Renal pelvis (tissue), 12 donors: ENCODE measurements at places on chromosomes 4 and X. TPM values are rescaled to one million over a fixed set of nuclear protein-coding genes. Genes with fewer than 3 reads are reported as not detected.

Gene CXCL11
- polyA plus RNA-seq, result 0.33 TPM

Gene MAP3K15
- polyA plus RNA-seq, result 5.1 TPM

Gene PCDH7
- 19.2 TPM for polyA plus RNA-seq

Gene HSD17B13
- polyA plus RNA-seq, result 0.48 TPM

Gene RAB9B
- polyA plus RNA-seq, result 2.6 TPM

Gene MTNR1A
- 1.5 TPM for polyA plus RNA-seq

Gene TMEM128
- polyA plus RNA-seq, result 42.4 TPM

Gene NAP1L5
- 11.1 TPM for polyA plus RNA-seq

Gene ARHGAP6
- polyA plus RNA-seq, result 14.8 TPM

Gene AMER1
- 8.0 TPM for polyA plus RNA-seq

- no peak for DNase-seq
These were observed 29.5 kb upstream of the FGFR3 start for GRCh38 chr4:1763550-1764080.

GRCh38 chr4:166293556-166293955 lies 420.5 kb downstream of the TLL1 start:
- DNase-seq, result no peak

GRCh38 chrX:153776120-153776599 lies 4.7 kb upstream of the SRPK3 start:
- no peak for DNase-seq

GRCh38 chrX:103941201-103941975 lies 21.0 kb upstream of the TMSB15B start:
- no peak for DNase-seq

GRCh38 chr4:67122029-67122428 lies 423.3 kb downstream of the CENPC start:
- DNase-seq, result peak; percentile 16

DNA sequence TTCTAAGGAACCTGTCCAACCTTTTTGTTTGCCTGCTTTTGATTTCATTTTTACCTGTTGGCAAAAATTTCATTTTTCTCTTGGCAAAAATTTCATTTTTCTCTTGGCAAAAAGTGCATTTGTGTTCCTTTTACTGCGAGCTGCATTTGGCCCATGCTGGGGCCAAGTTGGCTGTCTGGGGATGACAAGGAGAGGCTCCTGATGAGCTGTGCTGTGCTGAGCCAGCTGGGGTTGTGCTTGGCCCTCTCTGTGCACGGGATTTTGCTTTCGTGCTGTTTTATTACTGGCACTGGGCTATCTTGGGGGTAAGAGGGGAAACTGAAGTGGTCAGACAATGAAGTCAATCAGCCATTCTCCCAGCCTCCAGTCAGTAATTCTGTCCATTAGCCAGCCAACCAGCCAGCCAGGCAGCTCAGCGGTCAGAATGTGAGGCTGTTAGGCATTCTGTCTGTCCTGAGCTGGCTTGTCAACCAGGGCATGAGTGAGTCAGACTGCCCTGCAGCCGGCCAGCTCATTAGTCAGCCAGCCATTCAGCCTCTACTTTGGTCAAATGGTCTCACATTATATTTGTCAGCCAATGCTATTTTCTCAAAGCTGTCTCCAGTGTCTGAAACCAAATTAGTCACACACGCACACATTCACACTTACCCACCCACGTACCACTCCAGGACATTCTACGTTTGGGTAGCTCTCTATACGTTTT lies 56.9 kb upstream of the PRPS1 start:
- no peak for DNase-seq

- no peak for DNase-seq
These were observed 45.1 kb downstream of the DTHD1 start for GRCh38 chr4:36326476-36327029.

DNA sequence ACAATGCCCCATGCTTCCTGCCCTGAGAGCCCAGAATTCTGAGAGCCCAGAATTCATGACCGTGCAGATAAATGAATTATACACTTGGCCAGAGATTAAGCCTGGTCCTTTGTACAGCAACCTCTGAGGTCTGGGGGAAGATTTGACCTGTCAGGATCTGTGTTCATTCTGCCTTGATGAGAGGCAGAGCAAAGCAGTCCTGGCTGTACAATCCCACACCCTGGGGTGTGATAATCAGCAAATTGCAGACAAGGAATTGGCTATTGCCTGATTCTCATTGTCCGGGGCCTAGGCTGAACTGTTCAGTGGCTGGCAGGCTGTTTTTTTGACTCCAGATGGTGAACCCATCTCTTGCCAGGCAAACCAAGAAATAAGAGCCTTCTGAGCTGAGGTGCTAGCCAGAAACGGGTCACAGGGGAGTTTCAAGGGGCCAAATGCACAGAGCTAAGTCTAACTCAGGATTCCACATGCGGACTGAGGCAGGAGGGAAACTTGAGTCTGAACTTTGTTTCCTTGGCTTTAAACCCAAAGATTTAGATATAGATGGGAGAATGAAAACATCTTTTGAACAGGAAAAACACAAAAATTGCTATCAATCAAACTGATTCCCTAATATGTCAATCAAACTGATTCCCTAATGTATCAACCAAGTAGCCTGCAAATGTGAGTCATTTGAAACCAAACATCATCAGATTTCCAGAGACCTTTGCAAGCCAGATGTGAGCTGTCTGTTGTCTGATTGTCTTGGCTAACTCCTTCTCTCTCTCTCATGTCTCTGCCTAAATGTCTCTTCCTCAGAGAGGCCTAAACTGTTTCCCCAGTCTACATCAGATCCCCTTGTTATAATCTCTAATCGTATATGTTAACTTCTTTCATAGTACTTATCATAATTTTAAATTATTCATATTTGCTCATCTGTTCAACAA lies 159.3 kb downstream of the ATG4A start:
- no peak for DNase-seq

DNA sequence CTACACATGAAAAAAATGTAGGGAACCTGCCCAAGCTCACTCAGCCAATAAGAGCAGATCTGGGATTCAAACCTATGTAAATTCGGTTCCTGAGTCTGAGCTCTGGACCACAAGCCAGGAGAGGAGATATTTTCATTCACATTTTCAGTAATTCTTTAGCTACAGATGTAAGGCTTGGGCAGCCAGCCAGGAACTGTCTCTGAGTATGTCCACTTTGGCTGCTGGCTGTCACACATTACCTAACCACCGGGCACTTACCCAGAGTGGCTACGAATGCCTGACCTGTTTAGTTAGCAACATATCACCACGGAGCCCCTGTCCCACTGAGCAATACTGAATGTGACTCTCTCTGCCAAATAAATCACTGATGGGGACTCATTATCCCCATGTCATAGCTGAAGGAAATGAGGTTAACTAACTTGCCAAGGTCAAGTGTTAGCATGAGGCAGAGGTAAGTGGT lies 15.3 kb downstream of the USP46 start:
- DNase-seq, result no peak

DNA sequence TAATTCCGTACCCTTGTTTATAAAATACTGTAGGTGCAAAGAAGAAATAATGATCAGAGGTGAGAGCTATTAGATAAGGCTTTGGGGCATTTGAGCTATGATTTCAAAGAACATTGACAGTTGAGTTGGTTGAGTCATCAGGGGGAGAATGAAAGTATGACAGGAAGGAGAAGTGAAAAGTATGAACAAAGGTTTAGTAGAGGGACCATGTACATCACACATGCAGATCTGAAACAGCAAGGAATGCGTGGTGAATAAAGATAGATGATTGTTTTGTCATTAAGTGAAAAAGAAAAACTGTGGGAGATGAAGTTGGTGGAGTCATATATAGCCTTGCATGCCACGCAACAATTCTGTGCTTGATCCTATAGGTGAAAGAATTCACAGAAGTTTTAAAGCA lies 163.1 kb downstream of the ARAP2 start:
- no peak for DNase-seq

DNA sequence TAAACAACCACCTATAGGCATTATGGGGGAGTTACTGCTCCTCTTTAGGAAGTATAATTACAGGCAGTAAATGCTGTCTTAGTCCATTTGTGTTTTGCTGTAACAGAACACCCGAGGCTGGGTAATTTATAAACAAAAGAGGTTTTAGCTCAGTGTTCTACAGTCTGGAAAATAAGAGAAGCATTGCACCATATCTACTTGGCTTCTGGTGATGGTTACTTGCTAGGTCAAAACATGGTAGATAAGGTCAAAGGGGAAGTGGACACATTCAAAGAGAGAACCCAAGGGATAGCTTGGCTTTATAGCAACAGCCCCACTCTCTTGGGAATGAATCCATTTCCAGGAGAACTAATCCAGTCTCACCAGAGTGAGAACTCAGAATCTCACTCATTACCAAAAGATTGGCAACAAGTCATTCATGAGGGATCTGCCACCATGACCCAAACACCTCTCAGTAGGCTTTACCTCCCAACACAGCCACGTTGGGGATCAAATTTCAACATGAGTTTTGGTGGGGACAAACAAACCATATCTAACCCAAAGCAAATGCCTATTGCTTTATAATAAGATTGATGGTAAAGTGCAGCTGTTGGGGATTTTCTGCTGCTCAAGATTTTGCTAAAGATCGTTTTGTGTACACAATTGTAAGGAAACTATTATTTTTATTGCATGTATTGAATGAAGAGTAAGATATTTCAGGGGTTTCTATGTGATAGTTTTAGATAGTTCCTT lies 32.6 kb downstream of the STAG2 start:
- DNase-seq, result no peak

GRCh38 chr4:149605601-149606378 lies 209.9 kb downstream of the IQCM start:
- DNase-seq, result no peak

- DNase-seq, result no peak
These were observed 17.5 kb downstream of the MTMR8 start for GRCh38 chrX:64377753-64378152.

GRCh38 chr4:89196745-89197144 lies 85.4 kb downstream of the TIGD2 start:
- DNase-seq, result no peak

GRCh38 chrX:82087699-82088098 lies 885.8 kb downstream of the SH3BGRL start:
- DNase-seq, result no peak

- DNase-seq, result peak; percentile 44
These were observed 1.3 kb downstream of the PCDH7 start for GRCh38 chr4:30721185-30722091.

DNA sequence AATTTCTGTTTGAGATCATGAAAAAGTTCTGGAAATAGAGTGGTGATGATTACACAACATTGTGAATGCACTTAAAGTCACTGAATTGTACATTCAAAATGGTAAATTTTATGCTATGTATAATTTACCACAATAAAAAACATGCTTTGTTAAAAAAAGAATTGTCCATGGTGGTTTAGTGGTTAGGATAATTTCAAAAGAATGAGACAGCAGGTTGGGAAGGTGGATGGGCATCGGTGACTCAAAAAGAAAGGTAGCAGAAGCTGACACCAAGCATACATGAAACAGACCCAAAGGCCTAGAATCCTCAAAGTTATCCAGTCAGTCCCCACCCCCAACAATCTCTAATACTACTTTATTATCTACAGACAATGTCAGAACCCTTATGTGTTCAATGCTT lies 91.1 kb downstream of the MSN start:
- no peak for DNase-seq

DNA sequence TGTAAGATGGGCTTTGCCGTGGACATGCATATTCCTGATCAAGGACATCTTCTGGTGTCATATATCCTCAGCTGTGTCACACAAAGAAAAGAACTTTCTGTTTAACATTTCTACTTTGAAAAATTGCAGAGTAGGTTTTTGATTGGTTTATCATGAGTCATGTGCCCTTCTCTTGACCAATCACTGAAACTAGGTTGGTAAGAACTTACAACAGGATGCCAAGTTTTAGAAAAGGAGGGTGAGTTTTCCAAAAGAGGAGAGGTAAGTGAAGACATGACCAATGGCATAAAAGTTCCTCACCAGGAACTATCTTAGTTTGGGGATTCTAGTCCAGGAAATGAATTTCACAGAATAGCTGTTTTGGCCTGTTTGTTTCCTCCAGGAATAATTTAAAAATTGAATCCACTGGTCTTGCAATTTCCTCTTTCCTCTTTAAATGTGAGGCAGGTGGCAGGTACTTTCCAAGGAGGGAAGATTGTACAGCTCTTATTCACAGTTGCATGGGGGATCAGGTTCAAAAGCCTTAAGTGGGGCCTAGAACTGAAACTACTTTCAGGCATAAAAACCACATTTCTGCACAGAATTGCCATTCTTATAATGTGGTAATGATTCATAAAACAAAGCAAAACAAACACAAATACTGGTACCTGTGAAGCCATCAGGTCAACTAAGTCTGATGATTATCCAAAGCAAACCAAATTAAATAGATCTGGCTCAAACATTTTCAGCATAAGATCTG lies 1114.5 kb upstream of the LCORL start:
- DNase-seq, result no peak

GRCh38 chrX:49760290-49760890 lies 64.6 kb upstream of the PAGE1 start:
- no peak for DNase-seq

GRCh38 chr4:186008057-186008456 lies 60.9 kb upstream of the TLR3 start:
- DNase-seq, result no peak

DNA sequence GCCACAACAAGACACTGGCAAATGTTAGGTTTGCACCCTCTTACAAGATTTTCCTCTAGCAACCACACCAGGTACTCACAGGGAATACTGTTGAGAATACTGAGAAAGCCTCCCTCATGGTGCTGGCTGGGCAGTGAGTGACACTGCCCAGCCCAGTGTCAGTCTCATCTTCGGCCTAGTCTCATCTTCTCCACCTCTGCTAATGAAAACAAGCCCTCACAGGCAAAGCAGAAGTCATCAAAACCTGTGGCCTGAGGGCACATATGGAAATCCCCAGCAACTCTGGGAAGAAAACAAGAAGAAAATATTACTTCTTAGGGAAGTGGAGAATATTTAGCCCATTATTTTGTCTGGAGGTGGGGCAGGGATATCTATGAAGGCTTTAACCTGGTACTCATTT lies 7.9 kb upstream of the ADAM29 start:
- no peak for DNase-seq

DNA sequence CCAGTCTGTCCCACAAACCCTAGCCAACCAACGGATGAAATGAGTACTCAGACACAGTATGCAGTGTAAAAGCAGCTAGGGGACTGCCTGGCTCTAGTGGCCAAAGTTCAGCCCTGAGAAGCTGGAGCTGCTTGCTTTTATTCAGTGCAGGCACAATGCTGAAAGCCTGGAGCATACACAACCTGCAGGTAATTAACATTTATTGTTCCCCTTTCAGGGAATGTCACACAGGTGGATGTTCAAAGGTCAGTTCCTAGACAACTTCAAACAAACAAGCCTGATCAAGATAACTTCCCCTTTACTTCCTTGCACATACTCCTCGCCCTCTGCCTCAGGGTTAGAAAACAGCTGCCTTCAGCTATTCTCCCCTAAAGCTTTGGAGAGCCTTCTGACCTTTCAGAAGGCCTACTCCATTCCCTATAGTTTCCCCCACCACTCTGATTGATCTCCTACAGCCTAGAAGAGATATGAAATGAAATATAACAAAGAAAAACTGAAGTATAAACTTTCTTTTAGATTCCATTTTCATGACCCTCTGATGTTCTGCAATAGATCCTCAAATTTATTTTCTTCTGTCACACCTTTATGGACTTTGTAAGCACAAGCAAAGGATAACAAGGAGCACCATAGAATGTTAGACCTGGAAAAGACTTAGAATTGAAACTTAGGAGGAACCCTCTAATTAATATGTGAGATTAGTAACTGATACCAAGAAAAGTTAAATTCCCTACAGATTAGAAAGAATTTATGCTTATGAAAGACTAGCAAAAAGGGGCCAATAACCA lies 6.8 kb upstream of the DCAF8L1 start:
- DNase-seq, result no peak
